ENCODE measurements at places on chromosomes 1 and 21. TPM values are rescaled to one million over a fixed set of nuclear protein-coding genes. Genes with fewer than 3 reads are reported as not detected.

Gene NR1I3
- total RNA-seq: not detected

Gene BACE2
- 77.8 TPM for total RNA-seq

Gene GBP7
- not detected for total RNA-seq

Gene ZMYND12
- 3.2 TPM for total RNA-seq

Gene FAM177B
- total RNA-seq: not detected

Gene HMCN1
- total RNA-seq: 18.7 TPM

Gene GPR52
- total RNA-seq: not detected

Gene IGSF3
- total RNA-seq: 0.22 TPM

Gene FCAMR
- total RNA-seq: not detected

Gene CFH
- total RNA-seq: 22.7 TPM

Gene KIAA0040
- 0.22 TPM for total RNA-seq

Gene NFASC
- total RNA-seq: 55.4 TPM

Gene SAMD13
- 0.51 TPM for total RNA-seq

Gene NBPF10
- 2.3 TPM for total RNA-seq

Gene COL8A2
- 30.5 TPM for total RNA-seq

Gene CD160
- not detected for total RNA-seq

Gene ADAMTS5
- 9.6 TPM for total RNA-seq

GRCh38 chr1:221706876-221707582 is 34.9 kb downstream of the DUSP10 start:
- no peak for DNase-seq

DNA sequence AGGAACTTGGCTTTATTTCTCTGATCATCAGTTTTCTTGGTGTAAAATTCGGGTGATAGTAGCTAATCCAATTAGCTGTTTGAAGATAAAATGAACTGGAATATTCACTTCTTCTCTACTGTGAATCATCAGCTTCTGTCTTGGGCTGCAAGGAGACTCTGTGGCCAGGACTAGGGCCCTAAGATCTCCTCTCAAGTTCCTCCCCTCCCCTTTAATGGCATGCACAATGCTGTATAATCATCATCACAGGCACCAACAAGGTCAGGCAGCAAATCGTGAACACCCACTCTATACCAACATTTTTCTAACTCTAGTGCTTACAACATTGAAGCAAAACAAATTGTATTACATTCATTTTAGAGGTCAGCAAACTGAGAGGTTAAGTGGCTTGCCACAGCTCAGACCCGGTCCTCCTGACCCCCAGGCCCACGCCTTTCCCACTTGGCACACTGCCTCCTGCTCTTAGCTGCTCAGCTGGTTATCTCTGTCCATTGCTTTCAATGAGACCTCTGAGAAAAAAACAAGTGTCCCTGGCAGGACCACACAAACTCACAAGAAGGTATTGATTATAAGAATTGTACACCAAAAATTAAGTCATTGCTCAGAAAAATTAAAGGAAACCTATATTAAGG is 31.8 kb downstream of the LRRC52 start:
- DNase-seq: no peak

GRCh38 chr1:208122612-208123358 is 121.4 kb downstream of the PLXNA2 start:
- DNase-seq: no peak

- no peak for DNase-seq
Observed at GRCh38 chr1:61387829-61388228, 305.5 kb downstream of the NFIA start.

GRCh38 chr1:62092110-62092509 is 102.5 kb upstream of the L1TD1 start:
- DNase-seq: no peak

- DNase-seq: no peak
Observed at GRCh38 chr1:26317612-26318337, at the start of gene CD52. CD52 (plus strand) TSS chr1:26317958; CDS start chr1:26318018, 60 bp downstream.

DNA sequence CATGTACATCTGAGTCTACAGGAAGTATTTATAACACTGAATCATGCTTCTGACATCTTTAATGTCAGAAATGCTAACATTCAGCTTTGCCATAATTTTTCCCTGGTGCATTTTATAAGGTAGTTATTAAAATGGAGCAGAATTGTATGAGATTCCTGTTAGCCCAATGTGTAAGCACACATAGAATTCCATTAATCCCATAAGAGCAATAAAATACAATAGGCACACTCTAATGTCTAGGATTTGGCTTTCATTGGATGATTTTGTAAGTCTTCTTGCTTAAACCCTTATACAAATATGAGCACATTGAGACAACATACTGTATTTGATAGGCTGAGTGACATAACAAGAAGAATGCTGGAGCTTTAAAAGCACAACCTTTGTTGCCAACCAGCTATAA is 256.4 kb downstream of the HMCN1 start:
- DNase-seq: no peak

DNA sequence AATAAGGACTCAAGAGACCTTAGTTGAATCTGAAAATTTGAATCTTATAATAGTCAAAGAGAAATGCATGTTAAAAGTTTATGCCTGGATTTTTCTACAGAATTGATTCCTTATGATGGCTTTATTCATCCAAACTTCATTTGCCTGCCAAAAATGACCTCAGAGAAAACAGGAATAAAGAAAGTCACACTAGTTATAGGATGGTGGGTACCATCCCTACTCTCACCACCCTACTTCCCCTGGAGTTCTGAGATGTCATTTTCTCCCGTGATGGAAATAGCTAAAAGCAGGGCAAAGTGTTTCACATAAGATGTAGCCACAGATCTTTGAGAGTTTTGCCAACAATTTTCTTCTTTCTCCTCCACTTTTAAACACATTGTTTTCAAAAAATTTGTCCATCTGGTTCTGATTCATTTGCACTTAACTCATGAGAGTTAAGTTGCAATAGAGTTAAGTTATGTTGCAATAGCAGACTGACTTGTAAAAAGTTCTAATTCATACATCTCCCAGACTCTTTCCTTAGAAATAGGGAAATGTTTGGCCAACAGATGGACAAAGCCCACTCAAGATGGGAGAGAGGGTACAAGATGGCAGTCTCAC is 384.6 kb downstream of the PLPP3 start:
- peak; percentile 82 for DNase-seq

GRCh38 chr1:17744666-17745478 is 10.3 kb upstream of the ACTL8 start:
- no peak for DNase-seq

DNA sequence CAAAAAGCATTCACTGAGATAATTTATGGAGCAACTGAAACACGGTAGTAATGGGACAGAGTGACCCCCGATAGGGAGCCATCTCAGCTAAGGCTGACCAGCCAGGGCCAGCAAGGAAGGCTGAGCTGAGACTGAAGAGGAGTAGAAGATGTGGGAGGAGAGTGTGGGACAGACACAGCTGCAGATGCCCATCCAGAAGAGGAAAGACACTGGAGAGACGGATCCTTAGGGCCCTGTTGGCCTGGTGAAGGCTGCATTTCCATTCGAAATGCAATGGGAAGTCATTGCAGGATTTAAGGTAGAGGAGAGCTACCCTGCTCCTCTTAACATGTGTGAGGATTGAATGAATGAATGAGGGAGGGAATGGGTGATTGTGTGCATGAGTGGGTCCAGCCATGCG is 44.0 kb upstream of the LRP8 start:
- DNase-seq: no peak

DNA sequence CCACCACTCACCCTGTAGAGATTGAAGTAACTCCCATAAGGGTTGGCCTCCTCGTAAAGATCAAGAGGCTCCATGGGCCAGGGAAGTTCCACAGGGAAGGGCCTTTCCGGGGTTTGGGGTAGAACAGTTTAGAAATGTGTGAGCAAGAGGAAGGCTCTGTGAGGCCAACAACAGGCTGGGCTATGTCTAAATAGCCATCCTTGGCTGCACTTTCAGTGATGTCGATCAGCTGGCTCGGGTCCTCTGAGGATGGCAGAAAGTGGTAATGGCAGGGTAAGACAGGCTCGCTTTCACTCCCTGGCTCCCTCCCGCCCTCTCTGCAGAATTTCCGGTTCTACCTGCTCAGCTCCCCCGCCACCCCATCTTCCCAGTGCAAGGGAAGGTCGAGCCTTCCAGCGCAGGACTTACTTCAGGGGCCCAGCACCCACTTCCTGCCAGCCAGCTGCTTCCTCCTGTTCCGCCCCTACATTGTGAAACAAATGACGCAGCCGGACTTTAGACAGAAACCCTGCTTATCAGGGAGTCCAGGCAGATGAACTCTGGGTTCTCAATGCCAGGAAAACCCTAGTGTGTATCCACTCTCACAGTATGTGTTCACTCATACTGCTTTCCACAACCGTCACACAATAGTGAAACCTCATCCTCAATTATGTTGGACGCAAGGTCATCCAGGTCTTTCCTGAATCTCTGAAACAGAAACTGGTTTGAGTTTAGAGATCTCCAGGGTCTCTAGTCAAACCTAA is 7.3 kb downstream of the F11R start:
- DNase-seq: peak; percentile 64

DNA sequence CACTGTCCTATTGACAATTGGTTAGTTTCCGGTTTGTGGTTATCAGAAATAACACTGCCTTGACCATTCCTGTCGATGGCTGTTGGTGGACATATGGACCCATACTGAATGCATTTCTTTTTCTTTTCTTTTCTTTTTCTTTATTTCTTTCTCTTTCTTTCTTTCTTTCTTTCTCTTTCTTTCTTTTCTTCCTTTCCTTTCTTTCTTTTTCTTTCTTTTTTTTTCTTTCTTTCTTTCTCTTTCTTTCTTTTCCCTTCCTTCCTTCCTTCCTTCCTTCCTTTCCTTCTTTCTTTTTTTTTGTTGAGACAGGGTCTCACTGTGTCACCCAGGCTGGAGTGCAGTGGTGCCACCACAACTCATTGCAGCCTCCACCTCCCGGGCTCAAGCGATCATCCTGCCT is 24.4 kb downstream of the RIPPLY3 start:
- DNase-seq: no peak

DNA sequence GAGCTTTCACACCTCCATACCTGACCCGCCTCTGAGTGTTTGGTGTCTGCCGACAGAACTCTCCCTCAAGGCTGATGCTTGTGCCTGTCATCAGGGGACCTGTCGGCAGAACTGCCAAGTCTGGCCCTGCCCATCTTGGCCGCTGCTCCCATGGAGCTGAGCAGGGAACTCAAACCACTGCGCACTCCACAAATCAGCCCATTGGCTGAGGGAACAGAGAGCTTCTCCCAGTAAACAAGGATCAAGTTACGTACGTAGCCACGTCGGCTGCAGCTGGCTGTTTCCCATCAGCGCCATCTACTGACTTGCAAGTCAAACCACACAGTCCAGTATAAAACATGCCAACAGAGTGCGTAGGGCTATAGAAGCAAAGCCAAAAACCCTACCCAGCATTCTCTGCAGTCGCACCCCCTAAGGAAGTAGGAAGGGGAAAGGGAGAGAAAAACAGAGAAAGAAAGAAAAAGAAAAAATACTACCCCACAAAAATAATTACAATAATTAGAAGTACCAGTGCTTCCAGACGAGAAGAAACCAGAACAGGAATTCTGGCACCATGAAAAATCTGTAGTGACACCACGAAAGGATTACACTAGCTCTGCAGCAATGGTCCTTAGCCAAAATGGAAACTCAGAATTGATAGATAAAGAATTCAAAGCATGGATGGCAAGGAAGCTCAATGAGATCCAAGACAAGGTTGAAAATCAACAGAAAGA is 13.1 kb downstream of the KRTAP13-1 start:
- DNase-seq: peak; percentile 49

GRCh38 chr1:67540733-67541125 is 110.5 kb upstream of the SERBP1 start:
- DNase-seq: peak; percentile 37

- no peak for DNase-seq
Observed at GRCh38 chr1:46577671-46578070, 26.2 kb upstream of the KNCN start.

GRCh38 chr1:234208351-234208750 is 164.9 kb upstream of the COA6 start:
- DNase-seq: no peak

GRCh38 chr1:43438576-43438952 is 15.2 kb downstream of the HYI start:
- no peak for DNase-seq

DNA sequence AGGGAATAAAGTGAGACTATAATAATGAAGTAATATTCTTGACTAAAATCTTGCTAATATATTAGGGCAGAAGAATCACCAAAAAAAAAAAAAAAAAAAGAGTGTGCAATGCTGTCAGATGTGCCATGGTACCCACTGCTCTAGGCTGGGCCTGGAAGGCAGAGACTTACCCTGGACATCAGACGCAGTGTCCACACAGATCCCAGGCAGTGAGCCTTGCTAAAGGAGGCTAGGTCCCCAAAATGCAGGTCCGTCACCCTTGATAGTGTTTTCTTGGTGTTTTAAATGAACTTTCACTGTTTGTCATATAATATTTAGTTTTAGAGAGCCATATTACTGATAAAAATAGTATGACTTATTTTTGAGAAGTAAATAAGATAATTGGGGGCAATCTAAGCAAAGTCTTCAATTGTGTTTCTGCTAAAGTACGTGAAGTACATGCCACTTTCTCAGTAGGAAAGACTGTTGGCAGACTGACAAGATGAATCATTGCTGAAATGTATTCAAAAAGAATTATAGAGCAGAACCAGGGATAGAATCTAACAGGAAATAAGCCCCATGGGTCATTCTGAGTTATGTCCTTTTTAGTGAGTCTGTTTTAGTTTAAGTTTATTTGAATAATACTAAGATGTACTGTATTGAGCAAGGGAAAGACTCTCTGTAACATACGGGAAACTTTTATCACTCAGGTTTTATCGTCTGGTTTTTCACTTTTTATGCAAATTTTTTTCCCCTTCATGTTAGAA is 74.6 kb upstream of the PDC start:
- peak; percentile 93 for DNase-seq

GRCh38 chr1:8825985-8826481 is 8.6 kb upstream of the RERE start:
- peak; percentile 98 for DNase-seq

DNA sequence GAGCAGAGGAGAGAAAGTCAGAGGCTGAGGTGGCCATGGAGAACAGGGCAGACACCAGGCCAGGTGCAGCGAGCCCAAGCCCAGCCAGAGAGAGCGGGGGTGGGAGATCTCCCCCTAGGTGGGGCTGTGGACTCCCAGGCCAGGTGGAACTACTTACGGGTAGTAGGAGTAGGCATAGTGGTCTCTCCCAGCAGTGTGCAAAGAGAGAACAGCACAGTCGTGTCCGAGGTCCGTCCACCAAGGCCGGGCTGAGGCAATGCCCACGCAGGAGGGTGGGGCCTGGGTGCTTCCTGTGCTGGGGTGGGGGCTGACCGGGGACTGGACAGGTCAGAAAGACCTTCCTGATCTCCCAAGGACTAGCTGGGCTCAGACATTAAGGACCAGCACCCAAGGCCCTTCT is 263.7 kb downstream of the PTPRU start:
- no peak for DNase-seq

Data from GM23248 (cell line).